ENCODE measurements at places on chromosomes 1 and 21.
A peak's percentile ranks its signal among the peaks of the same experiment; 100 is the strongest.

- no peak for DNase-seq
Measured at GRCh38 chr1:174447866-174448530, at the start of gene GPR52. GPR52 (plus strand) TSS chr1:174447964; CDS start chr1:174448112, 148 bp downstream.

DNA sequence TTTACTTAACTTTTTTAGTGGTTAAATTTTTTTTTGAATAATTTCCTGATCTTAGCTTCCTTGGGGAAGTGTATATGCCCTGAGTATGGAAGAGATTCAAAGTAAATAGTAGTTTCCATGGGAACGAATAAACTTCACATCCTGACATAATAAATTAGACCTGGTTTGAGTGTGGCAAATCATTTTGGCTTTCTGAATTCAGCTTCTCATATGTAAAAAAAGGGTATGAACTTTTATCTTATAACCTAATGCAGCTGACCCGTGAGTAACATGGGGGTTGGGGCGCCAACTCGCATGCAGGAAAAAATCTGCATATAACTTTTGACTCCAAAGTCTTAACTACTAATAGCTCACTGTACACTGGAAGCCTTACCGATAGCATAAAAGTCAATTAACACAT, 736.8 kb upstream of the NCAM2 start:
- DNase-seq = no peak

DNA sequence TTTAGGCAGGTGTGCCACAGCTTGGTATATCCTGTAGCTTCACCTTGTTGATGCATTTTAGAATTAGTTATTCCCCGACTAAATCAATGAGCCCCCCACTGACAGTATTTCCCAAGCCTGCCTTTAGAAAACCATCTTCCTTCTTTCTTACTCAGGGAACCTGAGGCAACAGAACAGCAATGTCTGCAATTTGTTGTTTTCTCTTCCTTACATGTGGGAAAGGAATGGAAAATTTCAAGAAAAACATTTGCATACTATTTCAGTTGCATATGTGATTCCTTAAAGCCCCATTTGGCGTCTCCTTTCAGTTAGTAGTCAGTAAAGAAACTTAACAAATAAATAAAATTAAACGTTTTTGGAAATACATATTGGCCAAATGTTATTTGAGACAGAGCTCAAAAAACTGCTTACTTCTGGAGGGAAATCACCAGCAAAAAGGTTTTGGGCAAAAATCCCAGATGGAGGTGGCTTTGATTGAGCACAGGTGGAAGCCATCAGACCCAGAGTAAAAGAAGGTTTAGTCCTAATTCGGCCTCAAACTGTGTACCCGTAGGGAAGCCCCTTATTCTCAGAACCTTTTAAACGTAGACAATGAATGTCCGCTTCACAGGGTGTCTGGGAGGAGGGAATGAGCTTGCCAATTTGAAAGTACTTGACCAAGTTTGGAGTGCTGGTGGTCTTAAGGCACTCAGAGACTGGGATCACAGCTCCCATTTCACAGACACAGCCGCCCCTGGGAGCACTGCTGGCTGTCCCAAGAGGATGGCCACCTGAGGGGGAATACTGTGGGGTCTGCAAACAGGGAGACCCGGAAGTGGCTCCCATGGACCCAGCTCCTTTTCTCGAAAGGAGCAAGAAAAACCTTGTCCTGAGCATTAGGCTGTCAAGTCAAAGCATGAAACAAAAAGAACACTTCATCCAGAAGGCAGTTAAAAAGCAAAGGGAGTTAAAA, 9.4 kb downstream of the LHX4 start:
- DNase-seq = no peak

DNA sequence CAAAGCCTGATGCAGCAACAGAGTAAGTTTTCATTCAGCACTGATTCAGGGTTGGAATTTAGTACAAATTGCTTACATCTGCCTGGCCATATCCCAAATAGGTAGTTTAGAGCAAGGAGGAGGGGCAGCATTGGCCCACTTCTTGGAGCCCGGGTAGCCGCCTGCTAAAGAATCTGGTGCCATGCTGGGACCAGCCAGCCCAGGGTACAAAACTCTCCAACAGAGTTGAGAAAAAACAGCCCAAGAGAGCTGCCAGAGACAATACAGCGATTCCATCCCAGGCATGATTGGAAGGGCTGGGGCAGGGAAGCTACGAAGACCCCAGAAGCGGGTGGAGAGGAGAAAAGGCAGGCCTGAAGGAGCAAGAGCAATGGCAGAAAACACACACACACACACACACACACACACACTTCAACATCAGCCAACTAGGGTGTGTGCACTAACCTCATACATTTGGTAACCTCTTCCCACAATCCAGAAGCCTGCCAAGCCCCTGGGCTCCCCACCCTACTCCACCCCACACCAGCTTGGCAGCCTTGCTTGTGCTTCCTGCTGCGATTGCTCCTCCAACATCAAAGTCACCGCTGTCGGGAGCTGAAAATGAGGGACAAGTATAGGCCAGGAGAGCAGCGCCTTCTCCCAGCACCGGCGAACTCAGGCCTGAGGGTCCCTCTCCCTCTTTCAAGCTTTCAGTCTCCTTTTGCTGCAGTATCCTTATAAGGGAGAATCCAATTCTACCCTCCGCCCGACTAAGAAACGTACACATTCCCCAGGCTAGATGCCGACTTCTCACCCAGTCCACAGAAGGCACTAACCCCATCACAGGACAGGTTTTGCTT, 1.2 kb downstream of the PIK3C2B start:
- no peak for DNase-seq

- peak; percentile 85 for DNase-seq
Measured at GRCh38 chr1:209755926-209756614, at the start of gene TRAF3IP3. TRAF3IP3 (plus strand) TSS chr1:209756053; CDS start chr1:209760040, 3,987 bp downstream.

DNA sequence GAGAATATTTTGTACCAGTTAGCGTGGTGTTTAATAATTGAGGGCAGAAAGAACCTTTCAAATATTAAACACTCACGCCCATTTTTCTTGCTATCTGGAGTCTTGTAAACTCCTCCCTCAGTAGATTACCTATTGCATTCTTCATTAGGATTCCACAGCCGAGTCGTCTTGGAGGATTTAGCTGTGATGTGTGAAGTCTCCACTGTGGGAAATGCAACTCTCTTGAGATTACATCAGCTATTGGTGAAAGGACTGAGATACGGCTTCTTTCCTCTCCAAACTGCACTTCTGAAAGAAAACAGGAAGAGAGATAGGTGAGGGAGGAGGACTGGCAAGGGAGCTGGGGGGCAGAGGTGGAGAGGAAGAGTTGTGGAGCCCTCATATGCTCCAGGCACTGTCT, 36.1 kb downstream of the ACTA1 start:
- DNase-seq = no peak

GRCh38 chr1:207217778-207218511, 103.5 kb upstream of the CD55 start:
- DNase-seq = no peak

DNA sequence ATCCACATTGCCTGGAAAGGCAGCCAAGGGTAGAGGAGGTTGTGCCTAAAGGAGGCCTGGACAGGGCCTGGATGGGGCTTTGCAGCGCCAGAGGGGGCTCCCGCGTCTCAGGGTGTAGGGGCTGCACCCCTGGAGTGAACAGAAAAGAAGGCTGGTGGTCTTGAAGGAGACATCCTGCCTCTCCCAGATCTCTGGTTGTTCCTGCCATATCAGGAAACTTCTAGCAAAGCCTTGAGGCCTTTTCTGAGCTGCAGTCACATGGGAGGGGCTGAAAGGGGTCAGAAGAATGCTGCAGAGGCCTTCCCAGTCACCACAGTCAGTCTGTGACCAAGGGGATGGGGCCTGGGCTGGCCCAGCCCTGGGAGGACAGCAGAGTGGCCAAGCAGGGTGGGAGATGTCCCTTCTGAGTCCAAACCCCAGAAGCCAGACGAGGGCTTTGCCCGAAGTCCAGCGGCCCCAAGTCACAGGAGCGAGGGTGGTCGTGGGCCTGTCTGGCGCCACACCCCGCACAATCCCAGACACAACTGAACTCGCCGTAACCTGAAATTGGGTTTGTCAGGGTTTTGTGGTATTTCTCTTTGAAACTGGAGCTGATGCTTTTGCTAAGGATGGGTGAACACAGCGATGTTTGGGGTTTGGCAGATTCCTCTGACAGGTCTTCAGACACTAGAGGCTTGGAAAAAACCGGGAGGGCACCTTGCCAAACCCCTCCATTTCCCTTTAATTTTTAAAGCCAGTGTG, 29.6 kb downstream of the SIM2 start:
- DNase-seq = no peak

DNA sequence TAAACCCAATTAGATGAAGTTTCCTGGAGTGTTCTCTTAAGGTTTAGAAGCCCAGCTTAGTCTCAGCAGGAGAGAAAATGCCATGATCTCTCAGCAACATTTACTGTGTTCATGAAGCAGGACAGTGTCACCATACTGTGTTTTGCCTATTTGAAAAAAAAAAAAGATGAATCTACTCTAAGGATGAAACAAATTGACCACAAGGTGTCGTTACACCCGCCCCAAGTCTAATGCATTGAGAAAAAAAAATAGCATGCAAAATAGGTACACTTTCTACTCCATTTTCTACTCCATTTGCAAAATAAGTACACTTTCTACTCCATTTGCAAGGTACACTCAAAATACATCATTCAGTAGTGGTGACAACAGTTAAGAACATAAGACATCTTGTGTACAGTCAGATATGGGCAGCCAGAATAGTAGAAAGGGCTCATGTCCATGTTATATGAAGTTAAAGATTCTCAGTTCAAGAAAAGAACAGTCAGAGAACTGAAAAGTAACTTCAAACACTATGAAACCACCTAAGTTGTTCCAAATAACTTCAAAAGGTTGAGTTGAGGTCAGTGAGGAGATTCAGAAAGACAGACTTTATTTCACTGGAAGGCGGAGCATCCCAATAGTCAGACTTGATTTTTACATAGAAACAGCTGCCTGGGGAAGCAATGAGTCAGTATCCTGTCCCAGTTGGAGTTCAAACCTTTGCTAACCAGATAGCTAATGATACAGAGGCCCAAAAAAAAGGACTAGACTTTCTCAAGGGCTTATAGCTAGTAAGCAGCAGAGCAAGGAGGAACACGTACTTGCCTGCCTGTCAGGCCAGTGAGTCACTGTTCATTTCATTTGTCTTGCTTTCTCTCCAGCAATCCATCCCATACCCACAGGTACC, 13.3 kb downstream of the PLPPR5 start:
- peak; percentile 4 for DNase-seq

DNA sequence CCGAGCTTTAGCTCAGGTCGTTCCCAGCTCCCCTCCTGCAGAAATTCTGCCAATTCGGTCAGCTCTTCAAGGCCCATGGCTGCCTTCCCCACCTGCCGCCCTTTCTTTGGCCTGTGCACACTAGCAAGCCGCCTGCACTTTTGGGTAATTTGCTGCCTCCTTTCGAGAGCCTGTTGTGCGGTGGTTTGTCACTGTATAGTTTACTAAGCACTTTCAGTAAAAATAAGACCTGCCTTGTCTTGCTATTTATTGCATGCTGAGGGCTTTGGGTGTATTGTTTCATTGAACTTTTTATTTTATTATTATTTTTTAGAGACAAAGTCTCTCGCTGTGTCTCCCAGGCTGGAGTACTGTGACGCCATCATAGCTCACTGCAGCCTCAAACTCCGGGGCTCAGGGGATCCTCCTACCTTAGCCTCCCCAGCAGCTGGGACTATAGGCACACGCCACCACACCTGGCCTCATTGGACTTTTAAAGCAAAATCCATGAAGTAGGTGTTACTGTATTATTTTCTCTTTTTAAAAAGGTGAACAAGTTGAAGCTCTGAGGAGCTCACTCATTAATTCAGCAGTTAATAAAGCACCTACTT, 1.1 kb upstream of the FABP3 start:
- peak; percentile 2 for DNase-seq

DNA sequence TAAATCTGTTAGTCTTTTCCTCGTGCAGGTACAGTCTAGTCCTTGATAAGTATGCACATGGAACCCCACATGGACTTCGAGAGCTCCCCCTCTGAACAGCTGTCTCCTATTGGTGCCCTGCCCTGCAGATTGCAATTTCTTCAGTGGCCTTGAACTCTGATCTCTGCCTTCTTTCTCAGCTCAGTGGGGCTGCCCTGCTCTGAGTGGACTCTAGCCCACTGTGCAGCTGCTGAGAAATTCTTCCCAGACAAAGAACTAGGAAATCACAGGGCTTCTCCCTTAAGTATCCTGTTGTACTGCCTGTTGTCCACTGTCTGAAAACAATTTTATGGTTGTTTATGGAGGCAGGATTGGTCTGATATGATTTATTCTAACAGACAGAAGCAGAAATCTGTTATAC, 38.2 kb downstream of the ADAM30 start:
- no peak for DNase-seq

DNA sequence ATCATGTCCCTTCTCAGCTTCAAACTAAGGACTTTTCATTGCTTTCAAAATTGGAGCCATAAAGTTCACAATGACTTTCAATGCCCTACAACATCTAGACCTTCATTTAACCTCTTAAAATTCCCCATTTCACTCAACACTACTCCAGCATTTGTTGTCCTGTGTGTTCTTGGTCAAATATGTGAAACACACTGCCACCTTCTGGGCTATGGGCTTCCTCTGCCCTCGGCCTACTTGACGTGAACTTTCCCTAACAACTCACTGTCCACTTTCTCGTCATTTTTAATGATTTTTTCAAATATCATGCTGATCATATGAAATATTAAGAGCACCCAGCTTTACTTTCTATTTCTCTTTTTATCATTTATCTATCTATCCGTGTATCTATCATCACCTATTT, 2018.4 kb downstream of the NCAM2 start:
- DNase-seq = no peak

DNA sequence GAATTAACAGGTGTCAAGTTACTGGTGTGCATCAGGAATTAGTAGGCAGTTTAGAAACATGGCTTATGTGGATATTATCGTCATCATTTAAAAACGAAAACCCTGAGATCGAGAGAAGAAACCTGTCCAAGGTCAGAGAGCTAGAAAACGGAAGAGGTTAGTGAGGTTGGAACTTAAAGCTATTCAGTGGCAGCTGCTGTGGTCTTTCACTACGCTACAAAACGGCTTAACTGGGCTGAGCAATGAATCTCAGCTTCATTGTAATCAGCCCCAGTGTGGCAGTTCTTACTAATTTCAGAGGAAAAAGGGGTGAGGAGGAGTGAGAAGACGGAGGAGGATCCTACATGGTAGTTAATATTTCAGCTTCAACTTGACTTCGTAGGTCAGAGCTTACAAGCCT, 77.9 kb downstream of the DAB1 start:
- no peak for DNase-seq

DNA sequence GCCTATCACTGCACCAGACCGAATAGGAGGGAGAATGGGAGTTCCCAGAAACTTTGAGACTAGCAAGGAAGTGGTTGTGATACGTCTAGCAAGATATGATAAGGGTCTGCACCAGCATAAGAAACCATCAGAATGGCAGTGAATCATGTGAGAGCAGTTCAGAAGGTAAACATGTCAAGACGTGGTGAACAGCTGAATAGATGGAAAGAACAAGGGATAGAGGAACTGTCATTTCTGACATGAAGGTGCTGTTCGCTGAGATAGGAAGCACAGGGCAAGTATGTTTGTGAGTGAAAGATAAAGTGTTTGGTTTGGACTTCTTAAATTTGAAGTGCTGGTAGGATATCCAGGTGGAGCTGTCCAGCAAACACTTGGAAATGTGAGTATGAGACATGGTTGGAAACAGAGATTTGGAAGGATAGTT, 1.1 kb upstream of the AGO1 start:
- DNase-seq = no peak

DNA sequence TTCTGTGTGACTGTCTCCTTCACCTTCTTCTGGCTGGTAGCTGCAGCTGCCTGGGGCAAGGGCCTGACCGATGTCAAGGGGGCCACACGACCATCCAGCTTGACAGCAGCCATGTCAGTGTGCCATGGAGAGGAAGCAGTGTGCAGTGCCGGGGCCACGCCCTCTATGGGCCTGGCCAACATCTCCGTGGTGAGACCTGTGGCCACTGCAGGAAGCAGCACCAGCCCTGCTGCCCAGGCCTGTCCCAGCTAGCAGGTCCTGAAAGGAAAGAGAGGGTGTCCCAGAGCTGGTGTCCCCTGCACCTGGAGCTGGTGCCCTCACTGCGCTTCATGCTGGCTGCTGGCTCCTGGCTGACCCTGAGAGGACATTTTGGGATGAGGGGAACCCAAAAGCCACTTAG, 5.9 kb upstream of the ATXN7L2 start:
- DNase-seq = no peak
